Activated CD4-positive, alpha-beta T cell treated with anti-CD3 and anti-CD28 coated beads, Interleukin-2, amount 50 U/mL, for 4 hours (primary cell): ENCODE measurements at places on chromosomes 11 and 22.

DNA sequence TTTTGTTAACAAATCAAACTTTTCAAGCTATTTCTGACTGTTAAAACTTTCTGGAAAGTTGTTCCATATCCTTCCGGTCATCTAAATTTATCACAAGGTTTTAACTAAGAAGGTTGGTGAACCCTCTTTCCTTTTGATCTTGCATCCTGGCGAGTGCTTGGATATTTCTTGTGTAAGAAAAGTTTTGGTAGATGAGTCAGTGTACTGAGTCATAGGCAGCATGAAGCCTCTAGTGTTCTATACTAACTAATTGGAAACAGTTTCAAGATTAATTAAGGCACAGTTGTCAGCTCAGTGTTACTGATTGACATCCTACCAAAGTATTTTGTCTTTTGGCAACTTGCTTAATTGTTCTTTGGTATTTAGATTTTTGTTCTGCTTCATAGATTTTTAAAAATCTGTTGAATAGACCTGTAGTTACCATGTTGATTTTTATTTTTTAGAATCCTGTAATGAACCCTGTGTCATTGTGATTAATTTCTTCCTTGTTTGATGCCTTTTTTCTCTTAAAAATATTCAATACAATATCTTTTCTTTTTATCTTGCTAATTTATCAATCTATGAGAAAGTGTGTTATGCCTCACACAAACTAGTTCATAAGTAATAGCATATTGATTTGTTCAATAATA, 38.0 kb downstream of the METTL15 start:
- DNase-seq, result no peak

DNA sequence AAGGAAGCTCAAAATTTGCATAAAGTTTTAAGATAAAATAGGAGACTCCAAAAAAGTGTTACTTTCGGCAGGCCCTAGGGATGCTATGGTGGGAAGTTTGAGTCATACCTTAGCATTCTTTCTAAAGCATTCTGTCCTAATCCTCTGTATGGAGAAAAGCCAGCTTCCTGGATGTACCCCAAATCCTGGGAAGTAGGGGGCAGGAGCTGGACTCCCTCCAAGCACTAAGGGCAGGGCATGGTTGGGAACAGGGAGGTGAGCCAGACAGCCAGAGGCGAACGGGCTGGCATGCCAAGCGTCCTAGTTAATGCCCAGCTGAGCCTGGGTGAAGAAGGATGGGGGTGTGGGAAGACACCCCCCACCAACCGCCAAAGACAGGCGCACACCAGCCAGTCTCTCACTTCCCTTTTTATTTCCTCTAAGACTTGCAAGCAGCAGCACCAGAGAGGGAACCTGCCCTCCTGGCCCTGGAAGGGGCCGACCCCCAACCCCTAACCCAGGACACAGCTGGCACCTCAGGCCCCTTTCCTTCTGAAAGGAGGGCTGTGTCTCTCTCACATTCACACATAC, 23.9 kb downstream of the RTN4RL2 start:
- no peak for DNase-seq

DNA sequence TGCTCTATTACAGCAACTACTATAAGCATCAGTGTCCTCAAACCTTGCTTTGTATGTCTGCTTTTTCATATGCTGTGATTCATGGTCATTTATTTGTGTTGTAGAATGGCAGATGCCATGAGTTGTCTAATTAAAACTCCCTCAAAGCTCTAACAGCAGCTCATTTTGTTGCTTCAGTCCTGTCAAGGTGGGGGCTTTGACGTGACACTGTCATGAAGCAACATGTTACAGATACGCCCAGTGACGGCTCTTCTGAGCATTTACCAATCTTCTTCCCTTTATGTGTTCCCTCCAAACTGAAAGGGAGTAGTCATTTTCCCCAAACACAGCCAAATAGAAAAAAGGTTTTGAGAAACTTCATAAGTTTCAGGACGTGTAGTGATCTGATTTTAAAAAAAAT, 106.7 kb downstream of the DBX1 start:
- DNase-seq, result no peak

DNA sequence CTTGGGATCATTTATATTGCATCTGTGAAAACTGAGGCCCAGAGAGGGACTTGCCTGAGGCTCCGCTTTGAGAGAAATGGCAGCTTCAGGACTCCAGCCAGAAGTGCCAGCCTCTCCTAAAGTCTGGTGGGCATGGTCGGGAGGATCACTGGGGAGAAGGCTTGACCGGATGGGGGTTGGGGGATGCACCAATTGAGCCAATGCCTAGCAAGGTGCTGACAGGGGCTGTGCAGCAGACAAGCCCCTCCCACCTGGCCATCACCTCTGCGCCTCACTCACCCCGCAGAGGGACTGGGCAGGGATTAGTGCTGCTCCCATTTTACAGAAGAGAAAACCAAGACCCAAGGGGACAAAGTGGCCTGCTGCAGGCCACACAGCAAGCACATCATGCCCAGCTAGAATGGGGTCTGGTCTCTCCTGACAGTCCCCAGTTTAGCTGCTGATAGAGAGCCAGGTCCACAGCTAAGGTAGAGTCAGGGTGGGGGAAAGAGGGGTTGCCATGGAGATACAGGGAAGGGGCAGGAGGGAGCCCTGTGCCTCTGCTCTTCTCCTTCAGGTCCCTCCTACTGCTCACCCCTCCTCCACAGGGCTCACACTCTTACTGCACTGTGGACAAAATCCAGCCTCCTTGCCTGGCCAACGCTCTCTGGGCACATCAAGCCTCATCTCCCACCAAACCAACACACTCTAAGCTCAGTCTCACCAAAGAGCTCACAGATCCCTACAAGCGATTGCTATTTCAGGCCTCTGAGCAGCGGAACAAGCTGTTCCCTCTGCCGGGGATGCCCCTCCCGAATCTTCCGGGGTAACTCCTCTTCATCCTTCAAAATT, 29.5 kb downstream of the TEF start:
- no peak for DNase-seq

GRCh38 chr11:3200388-3201111, 18.1 kb downstream of the MRGPRG start:
- DNase-seq, result no peak

- DNase-seq, result no peak
These were observed 151.7 kb downstream of the ATXN10 start for GRCh38 chr22:45823336-45823735.

GRCh38 chr11:5228124-5228523, 1.3 kb upstream of the HBB start:
- no peak for DNase-seq

DNA sequence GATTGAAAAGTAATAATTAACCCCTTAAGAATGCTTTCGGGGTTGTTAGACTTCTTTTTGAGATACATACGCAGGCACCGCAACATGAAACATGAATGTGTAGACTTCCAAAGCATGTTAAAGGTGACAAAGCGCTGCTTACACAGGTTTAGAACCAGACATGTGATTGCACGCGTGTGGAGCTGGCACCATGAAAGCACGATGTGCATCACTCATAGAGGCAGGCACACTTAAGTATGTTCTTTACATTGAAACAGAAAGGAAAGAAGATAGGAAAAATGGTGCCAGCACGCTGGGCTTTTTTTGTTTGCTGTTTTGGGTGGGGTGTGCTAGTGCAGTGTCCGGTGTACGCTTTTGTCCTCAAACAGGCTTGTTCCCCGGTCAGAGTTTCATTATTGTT, 83.6 kb upstream of the PPARA start:
- no peak for DNase-seq

- DNase-seq, result no peak
These were observed 30.3 kb upstream of the WNT7B start for GRCh38 chr22:46007003-46007847.

DNA sequence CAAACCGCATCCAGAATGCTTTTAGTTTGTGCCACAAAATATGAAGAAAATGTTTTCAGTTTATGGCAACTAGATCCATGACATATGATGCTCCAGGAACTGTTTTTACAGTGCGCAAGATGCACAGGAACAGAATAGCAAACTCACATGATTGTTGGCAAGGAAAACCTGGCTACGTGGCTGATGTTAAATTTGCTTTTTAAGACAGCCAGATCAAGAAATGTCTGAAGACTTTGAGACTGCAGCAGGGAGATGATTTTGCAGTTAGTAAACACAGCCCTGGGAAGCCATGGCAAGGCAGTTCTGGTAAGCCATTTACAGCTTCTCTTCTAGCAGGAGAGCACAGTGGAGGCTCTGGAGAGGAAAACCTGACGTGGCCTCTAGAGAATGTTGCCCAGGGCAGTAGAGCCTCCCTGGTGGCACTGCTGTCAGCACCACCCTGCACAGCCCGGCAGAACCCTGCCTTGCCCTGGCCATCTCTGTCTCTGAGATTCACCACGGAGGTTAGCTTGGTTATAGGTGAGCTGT, 69.8 kb upstream of the TNRC6B start:
- DNase-seq, result peak; percentile 19

GRCh38 chr11:73463359-73463758, 87.2 kb downstream of the RELT start:
- no peak for DNase-seq
